Urothelium cell line (cell line): ENCODE measurements at places on chromosomes 3 and 15.
A peak's percentile ranks its signal among the peaks of the same experiment; 100 is the strongest.

- DNase-seq, result no peak
Observed at GRCh38 chr15:32657198-32657883, 15.8 kb downstream of the SCG5 start.

DNA sequence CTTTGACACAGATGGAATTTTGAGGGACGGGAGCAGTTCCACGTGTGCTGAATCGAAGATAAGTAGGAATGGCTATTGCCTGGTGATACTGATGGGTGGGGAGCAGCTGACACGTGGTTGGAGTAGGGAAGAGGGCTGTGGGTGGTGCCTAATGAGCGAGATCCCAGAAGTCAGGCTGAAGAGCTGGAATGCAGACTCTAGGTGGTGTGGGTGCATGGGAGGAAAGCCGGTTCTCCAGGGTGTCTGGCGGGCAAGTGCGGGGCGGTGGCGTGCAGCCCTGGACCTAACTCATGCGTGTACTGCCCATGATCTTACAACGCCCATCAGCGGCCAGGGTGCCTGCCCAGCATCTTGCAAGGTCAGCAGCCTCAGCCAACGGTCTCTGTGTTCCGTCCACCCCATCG, 63.1 kb downstream of the ARNT2 start:
- DNase-seq, result no peak

- no peak for DNase-seq
Observed at GRCh38 chr3:141779667-141780066, 16.5 kb downstream of the GRK7 start.

DNA sequence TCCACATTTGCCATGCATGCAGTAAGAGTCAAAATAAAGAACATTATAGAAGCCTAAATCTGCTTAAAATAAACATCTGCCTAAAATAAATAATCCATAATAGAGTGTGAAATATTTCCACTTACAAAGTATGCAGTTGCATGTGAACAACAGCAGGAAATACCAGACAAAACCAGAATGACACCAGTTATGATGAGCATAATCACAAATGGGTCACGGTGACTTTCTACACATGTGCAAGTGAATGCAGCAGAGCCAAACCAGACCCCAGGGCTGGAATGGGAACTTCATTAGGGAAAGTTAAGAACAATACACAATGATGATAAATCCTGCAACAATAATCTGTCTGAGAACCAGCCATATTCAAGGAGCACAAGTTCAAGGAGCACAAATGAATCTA, 615.5 kb downstream of the ROBO2 start:
- no peak for DNase-seq

DNA sequence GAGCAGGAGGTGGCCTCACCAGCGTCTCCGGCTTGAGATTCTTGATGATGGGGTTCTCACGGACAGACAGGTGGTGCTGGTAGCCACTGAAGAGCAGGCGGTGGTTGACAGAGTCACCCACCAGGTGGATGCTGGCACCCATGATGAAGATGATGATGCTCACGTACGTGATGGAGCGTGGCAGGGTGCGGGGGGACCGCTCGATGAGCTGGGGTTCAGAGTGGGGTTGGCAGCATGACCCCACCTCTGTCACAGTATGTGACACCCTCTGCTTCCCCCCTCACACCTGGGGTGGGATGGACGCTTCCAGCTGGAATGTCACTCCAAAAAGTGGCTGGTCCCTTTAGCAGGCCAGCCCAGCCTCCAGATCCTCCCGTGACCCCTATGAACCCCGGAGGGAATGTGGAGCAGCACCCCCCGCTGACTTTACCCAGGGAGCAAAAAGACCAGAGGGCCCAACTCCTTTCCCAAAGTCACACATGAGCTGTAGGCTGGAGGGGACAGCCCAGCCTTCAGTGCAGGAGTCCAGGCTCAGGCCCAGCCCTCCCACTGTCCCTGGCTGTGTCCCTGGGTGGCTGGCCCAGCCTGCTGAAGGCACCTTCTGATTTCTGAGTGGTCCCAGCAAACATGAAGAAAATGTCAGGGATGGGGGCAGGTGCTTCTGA, 6.7 kb upstream of the CALML4 start:
- no peak for DNase-seq

DNA sequence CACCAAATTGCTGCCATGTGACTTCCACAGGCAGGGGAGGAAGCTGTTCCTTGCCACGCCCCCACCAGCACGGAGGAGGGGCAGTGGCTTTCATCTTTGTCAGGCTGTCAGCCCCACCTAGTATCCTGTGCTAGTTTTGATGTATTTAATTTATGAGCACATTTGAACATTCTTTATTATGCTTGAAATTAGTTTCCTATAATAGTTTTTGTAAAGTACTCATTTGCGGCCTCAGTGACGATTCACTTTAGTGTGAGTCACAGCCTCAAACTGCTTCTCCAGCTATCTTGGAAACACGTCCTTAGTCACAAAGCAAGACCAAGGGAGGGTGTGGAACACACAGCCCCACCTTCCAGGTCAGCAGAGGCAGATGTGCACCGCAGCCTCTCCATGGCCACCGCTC, 239.9 kb upstream of the ATP10A start:
- peak; percentile 63 for DNase-seq

- DNase-seq, result peak; percentile 43
Observed at GRCh38 chr15:48644827-48645557, 517 bp downstream of the FBN1 start.

GRCh38 chr15:68678746-68679145, 100.0 kb downstream of the CORO2B start:
- no peak for DNase-seq

DNA sequence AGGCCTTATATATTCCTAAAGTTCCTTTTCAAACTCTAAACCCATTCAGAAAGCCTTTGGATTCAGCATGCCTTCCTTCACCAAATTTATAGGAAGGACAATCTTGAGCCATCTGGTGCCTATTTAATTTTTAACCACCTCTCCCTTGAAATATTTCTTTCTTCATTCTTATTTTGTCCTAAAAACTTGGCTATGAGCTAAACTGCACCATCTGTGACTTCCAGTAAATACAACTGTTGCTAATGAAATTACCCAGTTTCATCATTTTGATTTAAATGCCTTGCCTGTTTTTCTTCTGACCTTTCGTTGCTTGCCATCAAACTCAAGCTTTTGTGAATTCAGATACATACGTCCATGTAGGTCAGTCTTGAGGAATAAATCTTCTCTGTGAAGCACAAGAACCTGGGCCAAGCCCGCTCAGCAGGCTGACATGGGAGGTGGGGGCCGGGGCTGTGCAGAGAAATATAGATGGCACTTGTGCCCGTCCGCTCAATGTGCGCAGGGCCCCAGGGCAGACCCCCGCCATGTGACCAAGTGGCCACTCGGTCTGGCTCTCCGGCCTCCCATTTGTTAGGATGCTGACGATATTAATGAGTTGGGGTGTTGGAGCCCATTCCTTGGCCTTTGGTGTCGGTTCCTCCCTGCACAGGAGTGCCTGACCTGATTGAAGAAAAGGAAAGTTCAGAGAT, 335.9 kb downstream of the VPS13C start:
- no peak for DNase-seq

DNA sequence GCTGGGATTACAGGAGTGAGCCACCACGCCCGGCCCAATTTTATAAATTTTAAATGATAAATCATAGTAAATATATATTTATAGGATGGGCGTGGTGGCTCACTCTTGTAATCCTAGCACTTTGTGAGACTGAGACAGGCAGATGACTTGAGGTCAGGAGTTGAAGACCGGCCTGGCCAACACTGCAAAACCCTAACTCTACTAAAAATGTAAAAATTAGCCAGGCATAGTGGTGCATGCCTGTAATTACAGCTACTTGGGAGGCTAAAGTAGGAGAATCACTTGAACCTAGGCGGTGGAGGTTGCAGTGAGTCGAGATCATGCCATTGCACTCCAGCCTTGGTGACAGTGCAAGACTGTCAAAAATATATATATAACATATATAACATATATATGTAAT, 26.4 kb downstream of the MFN1 start:
- no peak for DNase-seq

- DNase-seq, result peak; percentile 4
Observed at GRCh38 chr3:79490165-79491028, 277.4 kb downstream of the ROBO1 start.

DNA sequence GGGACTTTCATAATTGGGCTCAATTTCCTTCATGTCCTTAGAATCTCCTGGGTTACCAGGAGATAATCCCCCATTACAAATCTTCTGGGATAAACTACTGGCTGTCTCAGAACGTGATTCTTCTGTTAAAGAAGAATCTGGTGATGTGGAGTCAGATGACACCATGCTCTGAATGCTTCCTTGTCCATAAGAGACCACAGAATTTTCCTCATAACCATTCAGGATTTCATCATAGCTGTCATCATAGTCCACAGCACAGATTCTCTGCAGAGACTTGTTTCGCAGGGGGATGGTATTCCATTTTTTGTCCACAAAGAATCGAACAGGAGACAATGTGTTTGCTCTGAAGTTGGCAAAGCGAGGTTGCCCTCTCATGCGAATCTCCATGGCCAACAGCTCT, 109.8 kb upstream of the TSPAN3 start:
- DNase-seq, result no peak

DNA sequence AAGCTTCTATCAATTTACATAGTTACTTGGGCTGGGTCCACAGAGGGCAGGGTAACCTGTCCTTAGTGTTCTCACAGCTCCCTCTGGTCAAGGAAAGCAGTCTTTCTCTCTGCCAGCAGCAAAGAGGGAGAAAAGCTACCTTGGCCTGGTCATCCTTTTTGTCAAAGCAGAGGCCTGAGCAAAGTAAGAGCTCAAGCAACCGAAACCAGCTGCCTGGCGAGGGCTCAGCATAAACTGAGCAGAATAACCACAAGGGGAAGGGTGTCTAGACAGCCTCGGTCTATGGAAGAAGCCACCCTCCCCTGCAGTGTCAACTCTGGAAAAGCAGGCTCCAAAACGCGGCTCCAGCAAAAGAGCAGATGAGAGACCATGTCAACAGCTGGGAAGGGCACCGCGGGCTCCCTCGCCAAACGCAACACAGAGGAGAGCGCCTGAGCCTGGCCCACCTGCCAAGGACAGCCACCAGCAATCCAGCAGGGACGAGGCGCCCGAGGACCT, 17.4 kb downstream of the LRIG1 start:
- DNase-seq, result no peak

DNA sequence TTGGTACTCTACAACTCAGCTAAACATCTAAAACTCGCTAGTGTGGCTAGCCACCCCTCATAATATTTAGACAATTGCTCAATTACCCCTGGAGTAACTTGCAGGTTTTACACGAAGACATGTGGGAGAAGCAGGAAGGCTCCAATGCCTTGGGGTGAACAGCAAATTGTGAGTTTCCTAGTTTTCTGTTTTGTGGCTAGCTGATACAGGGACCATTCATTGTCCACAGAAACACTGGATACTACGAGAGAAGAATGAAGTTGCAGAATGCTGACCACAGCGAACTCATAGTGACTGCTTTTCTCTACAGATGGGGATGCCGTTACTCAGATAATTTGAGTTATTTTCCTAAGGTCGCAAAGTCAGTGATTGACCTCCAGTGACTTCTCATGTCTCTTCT, 212.9 kb downstream of the P3H2 start:
- no peak for DNase-seq

- no peak for DNase-seq
Observed at GRCh38 chr15:55420171-55420866, 12.0 kb downstream of the PIERCE2 start.

- no peak for DNase-seq
Observed at GRCh38 chr15:95468820-95469219, 861.7 kb upstream of the NR2F2 start.

- no peak for DNase-seq
Observed at GRCh38 chr3:130117933-130118332, 36.3 kb downstream of the ALG1L2 start.

GRCh38 chr3:126912491-126913195, 70.3 kb upstream of the PLXNA1 start:
- no peak for DNase-seq

GRCh38 chr3:18222686-18223085, 202.5 kb downstream of the SATB1 start:
- DNase-seq, result no peak

DNA sequence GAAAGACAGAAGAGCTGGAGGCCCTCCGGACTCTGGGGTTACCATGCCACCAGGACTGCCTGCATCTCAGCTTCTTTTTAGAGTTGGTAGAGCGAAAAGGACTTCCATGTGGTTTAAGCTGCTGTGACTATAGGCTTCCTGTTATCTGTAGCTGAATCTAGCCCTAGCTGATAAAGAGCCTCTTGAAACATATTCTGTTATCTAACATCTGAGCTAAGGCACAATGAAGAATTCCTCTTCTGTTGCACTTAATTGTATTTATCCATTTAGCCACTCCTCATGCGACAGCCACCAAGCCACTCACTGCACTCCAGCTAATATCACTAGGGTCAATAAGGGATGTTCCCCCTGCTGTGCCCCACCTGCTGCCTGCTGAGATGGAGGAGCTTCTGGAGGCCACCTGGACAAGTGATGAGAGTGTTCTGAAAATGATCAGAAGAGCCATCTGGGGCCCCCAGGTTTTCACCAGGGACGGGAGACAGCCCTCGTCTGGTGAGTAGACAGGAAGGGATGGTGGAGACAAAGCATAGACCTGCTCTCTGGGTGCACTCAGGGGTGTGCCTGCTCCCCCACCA, 94.6 kb upstream of the PLXNA1 start:
- DNase-seq, result no peak

DNA sequence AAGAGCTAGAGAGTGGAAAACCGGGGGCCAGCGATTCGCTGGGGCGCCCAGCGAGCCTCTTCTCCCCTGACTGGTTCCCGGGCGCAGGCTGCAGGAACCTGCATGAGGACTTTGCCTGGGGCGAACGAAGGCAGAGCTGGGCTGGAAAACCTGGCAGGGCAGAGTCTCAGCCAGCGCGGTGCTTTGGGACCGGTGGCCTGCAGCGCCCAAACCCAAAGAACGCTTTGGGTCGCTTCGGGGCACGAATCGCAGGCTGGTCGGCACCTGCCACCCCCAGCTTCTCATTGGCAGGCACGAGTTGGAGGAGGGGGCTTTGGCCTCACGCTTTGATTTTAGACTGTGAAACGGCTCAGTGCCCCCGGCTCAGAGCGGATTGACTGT, 3.0 kb downstream of the ONECUT1 start:
- no peak for DNase-seq

- DNase-seq, result no peak
Observed at GRCh38 chr3:13651775-13652428, 103.0 kb downstream of the FBLN2 start.

- DNase-seq, result no peak
Observed at GRCh38 chr3:21691036-21691435, 60.0 kb downstream of the ZNF385D start.

DNA sequence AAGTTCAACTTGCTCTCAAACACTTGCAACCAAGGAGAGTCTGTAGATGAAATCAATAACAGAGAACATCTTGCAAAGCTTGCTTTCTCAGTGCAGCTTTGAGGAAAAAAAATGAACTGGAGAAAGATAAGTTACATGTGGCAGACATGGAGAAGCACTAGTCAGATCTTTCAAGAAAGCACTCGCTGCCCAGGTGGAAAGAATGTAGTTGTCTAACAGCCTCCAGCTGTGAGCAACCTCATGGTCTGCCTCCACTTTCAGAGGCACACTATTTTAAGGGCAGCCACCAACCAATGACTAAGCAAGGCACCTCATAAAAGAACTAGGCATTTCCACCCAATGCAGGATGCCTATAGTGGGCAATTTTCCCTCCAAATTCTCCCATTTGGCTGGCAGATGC, 125.4 kb upstream of the CPNE4 start:
- no peak for DNase-seq
